ENCODE measurements at places on chromosomes 5 and 9. TPM values are rescaled to one million over a fixed set of nuclear protein-coding genes. Genes with fewer than 3 reads are reported as not detected.

GRCh38 chr5:103066326-103066725 is 53.6 kb downstream of the GIN1 start:
- no peak for DNase-seq

DNA sequence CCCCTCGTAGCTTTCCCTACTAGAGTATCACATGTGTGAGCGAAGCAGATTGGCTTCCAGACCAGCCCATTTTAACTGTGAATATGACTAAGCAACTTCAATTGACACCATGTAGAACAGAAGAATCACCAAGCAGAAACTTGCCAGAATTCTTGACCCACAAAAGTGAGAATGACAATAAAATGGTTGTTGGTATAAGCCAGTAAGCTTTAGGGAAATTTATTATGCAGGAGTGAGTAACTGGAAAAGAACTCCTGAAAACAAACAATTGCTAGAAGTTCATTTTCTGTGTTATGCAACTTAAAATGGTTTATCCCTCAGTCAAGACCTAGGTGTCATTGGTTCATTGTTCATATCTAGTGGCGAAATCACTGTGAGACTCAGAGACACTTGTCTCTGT is 303.1 kb downstream of the DMRT2 start:
- no peak for DNase-seq

DNA sequence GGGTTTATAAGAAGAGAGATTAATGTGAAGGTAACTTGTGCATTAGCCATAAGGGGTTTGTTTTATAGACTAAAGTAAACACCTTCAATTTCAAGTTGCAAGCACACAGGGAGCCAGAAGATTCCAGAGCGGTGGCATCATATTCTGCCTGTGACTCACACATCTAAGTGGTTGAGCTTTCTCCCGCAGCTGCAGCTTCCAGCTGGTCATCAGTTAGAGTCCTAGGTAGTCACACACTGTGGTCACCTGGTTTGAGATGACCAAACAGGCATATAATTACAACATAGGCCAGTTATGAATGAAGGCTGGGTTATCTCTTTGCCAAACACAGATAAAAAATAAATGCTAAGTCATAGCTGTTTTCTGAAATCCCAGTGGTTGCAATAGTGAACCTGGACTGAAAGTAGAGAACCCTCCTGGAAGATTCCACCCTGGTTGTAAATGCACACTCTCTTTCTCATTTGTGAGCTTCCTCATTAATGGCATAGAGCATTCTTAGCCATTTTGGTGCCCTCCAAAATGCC is 171.3 kb downstream of the GDNF start:
- no peak for DNase-seq

DNA sequence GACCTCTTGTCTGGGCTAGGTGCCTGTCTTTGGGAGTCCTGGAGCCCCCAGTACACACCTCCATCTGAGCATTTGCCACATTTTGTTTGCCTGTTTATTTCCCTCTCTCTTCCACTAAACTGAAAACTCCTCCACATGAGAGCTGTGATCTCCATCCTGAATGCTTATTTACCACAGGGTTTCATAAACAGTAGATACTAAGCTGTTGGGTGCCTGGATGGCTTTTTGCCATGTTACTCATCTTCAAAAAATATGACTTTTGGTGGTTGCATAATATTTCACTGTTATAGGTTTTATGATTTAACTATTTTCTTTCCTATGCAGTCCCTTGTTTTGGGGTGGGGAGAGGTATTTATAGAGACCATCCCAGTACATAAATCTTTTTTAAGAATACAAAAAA is 99.6 kb downstream of the APBA1 start:
- no peak for DNase-seq

Gene EMB
- 4.4 TPM for polyA plus RNA-seq

Gene NELFB
- polyA plus RNA-seq, result 62.2 TPM
